ENCODE measurements at places on chromosomes 5 and 9.

DNA sequence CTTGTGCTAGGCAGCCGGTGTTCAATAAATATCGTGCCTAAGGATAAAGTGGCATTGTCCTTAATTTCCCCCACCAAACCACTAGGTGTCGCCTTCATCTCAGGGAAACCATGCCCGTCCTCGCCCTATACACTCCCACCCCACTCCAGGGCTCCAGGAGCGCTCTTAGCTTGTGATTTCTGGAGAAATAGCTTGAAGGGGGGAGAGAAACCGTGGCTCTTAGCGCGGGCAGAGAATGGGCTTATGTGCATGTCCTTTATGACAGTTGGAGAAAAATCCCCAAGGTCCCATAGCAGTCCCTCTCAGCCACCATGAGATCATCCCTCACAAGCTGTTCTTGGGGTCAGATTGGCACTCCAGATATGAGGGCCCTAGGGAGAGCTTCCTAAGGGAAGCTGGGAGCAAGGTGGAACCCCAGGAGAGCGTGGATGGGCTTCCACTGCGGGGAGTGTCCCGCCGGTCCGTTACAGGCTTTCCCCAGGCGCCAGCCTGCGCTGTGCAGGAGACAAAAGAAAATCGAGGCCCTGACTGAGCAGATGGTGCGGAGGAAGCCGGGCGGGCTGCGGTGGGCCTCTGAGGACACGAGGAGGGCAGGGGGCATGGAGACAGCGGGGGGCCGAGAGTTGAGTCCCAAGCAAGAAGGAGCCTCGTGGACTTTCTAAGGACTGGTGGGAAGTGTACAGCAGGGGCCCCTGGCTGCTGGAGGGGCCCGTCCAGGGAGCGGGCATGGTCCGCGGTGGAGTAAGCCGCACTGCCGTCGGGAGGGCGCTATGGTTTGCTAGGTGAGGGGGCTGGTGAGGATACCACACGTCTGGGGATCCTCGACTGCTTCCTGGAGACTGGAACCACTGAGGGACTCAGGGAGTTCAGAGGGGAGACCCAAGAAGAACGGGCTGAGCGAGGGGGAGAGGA lies 750 bp upstream of the NPR2 start:
- DNase-seq, result peak; percentile 71

DNA sequence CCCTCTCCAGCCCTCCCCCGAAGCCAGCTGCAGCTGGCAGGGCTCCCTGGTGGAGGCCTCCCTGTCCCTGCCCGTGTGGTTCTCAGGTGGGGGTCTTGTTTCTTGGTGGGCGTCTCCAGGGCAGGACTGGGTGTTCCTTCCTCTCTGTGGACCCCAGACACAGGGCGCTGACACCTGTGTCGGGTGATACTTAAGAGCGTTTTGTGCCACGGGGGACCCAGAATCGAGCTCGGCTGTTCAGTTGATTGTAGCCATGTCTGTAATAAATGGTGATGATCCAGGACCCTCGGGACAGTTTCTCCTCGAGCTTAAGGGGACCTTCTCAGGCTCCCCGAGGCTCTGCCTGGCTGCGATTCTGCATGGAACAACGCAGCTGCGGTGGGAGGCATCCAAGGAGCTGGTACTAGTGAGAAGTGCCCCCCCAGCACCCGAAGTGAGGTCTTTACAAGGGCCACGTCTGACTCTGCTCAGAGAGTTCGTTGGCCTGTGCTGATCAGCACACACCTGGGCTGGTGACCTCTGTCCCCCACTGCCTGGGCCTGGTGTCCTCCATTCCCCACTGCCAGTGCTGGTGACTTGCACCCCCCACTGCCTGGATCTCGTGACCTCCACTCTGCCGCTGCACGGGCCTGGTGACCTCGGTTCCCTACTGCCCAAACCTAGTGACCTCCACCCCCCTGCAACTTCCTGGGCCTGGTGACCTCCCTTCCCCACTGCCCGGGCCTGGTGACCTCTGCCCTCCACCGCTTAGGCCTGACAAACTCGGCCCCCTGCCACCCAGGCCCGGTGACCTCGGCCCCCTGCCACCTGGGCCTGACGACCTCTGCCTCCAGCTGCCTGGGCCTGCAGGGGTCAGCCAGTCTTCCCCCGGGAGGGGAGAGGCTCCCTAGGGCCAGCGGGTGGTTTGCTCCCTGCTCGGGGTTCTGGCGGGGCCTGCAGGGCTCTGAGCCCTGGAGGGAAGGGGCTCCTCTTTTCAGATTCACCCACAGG lies 36.0 kb downstream of the NDUFS6 start:
- no peak for DNase-seq

GRCh38 chr5:20559845-20560244 lies 571.8 kb upstream of the CDH18 start:
- DNase-seq, result no peak

DNA sequence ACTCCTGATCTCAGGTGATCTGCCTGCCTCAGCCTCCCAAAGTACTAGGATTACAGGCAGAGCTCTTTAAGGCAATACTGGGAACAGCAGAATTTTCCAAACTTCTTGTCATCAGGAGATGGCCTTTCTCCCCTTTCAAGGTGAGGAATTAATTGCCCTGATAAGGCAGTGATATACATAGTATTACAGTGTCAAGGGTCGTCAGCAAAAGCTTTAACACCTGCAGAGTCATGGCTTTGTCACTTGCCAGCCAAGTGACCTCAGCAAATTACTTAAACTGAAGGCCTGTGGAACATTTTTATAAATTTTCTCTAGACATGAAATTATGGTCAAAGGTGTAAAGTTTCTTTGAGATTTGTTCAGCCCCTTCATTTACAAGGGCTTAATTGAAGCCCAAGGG lies 59.5 kb downstream of the FBXO38 start:
- no peak for DNase-seq

- DNase-seq, result no peak
These were observed 42.5 kb downstream of the GTF3C4 start for GRCh38 chr9:132712753-132713152.

DNA sequence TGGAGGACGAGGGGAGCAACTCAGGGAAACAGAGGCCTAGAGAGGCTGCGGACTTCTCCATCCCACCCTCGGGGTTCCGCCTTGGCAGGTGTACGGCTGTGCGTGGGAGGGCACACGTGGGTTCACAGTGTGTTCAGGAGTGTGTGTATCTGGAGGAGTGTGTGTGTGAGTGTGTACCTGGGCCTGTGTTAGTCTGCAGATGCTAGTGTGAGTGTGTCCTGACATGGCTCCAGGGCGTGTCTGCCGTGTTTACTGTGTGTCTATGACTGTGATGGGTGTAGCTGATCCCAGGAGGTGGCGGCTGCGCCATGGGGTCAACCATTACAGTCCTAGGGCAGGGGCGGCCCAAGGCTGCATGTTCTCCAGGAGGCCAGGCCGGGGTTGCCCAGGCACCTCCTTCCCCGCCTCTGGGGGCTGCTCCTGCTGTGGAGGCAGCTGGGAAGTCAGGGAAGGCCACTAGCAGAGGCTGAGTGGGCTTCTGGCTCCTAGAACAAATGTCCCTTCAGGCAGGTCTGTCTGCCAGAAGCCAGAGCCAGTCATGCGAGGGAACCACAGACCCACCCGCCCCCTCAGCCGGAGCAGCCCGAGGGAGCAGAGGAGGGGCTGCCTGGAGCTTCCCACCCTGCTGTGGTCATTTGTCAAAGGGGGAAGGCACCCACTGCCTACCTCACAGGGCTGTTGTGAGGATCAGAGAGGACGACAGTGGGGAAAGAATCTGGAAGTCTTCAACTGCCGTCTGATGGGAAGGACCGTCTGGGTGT lies 21.4 kb downstream of the CRB2 start:
- no peak for DNase-seq

DNA sequence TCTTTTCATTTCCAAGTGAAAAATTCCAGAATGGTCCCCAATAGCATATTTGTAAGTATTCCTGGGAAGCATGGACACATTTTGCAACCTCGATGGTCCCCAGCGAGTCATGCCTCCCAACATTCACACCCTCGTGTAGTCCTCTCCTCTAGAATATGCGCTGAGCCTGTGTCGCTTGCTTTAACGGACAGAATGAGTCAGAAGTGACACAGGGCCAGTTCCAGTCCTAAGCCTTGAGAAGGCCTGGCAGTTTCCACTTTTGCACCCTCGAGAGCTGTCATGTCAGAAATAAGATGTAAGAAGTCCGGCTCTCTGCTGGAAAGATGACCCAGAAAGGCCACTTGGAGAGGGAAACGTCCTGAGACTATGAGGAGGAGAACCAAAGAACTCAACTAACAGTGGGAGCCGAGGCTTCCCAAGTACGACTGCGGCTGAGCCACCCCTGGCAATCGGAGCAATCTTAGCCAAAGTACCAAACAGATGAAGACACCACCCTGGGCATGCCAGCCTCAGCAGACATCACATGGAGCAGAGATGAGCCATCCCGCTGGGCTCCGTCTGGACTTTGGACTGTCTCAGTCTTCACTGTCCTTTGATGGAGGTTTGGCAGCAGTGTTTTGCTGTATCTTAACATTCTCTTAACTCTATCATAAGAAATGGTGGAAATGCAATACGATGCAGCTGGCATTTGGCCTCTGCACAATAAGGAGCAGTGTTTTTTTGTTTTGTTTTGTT lies 42.6 kb upstream of the GFPT2 start:
- DNase-seq, result no peak

- DNase-seq, result no peak
These were observed 70.0 kb downstream of the GRIN3A start for GRCh38 chr9:101668421-101668820.

DNA sequence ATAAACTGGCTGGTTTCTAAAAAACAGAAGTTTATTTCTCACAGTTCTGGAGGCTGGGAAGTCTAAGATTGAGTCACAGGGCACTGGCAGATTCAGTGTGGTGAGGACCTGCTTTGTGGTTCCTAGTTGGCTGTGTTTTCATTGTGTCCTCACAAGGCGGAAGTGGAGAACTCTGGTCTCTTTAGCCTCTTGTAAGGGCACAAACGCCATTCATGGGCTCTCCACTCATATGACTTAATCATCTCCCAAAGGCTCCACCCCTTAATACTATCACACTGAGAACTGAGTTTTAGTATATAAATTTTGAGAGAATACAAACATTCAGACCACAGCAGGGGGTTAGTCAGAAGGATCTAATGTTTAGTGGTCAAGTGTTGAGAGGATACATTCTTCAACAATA lies 208.2 kb downstream of the SEC61B start:
- no peak for DNase-seq

GRCh38 chr5:130549884-130550561 lies 615.0 kb downstream of the HINT1 start:
- DNase-seq, result no peak

- DNase-seq, result no peak
These were observed 227.7 kb downstream of the SMARCA2 start for GRCh38 chr9:2242831-2243330.

DNA sequence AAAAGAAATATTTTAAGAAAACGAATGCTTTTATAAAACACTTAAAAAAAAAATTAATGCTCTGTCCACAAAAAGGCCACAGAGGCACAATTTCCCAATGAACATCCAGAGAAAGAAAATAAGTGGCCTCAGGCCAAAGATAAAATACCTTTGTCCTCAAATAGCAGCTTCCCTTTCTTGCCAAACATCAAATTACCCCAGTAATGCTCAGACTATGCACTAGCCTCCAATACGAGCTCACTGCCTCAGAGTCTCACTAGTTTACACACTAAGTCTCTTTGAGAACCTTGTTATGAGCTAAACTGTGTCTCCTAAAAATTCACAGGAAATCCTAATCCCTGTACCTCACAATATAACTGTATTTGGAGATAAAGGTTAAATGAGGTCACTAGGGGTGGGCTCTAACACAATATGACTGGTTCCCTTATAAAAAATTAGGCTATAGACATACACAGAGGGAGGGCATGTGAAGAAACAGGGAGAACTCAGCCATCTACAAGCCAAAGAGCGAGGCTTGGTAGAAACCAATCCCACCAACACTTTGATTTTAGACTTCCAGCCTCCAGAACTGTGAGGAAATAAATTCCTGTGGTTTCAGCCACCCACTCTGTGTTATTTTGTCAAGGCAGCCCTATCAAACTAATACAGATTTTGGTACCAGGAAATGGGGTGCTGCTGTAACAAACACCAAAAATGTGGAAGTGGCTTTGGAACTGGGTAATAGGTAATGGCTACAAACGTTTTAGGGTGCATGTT lies 4.4 kb downstream of the MPDZ start:
- DNase-seq, result no peak

- DNase-seq, result no peak
These were observed 14.5 kb downstream of the SLC23A1 start for GRCh38 chr5:139368613-139369012.

GRCh38 chr9:32969270-32969669 lies 32.2 kb downstream of the APTX start:
- DNase-seq, result no peak

DNA sequence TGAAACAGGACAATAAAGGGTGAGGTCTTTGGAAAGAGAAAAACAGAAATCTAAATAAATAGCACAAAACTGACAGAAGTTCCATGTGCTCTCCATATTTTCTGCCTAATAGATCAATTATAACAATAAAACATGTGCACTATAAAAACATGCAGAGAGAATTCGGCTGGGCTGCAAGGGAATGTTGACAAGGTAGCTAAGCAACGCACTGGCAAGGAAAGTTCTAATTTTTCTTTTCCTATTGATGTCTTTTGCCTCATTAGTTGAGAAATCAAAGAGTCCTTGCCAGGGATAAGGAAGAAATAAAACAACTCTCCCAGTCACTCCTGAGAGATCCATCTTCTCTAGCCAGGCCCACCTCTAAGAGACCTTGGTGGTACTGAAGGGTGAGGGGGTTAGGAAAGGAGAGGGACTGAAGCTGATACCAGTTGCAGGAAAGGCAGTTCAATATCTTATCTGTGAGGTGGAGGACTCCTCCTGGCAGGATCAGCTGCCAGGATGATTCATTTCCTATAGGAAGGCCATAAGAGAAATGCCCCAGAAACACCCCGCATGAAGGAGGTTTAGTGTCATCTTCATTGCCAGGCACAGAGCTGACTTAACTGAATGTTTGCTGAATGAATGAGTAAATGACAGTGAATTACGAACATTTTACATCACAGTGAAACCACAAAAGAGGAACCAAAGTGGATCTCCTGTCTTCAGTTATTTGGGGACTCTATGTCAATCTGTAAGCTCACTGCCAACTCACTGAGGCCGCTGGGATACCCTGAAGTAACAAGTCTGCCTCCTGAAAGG lies 63.7 kb upstream of the IFNK start:
- no peak for DNase-seq

GRCh38 chr9:33415501-33416038 lies 13.2 kb upstream of the AQP7 start:
- DNase-seq, result no peak

- no peak for DNase-seq
These were observed 1.2 kb upstream of the GARIN3 start for GRCh38 chr5:157167214-157167621.
